Ascending aorta (tissue), 2 donors: ENCODE measurements at places on chromosomes 12 and 14. TPM values are rescaled to one million over a fixed set of nuclear protein-coding genes. Genes with fewer than 3 reads are reported as not detected.

The KRT77 gene
- not detected for total RNA-seq

DNA sequence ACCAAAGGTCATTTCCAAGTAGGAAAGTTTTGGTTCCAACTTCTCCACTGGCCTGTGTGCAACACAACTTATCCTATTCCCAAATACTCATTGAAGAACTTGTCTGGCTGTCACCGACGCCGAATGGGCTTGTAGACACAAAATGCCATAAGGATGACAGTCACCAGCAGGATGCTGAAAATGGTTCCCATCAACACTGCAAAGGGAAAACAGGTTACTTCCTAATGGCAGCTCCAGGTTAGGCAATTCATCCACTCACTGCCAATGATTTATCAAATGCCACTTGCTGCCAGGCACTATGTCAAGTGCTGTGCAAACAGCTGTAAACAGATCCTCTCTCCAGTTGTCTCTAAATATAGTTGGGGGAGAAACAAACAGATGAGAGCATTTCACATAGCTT, 6.1 kb downstream of the C12orf76 start:
- H3K27ac ChIP-seq = peak overlapping the region; percentile 41
- no peak overlapping the region for H3K4me3 ChIP-seq
- peaks cover 20% of the 10 kb centered on the region for H3K4me1 ChIP-seq
- H3K36me3 ChIP-seq = no peaks in the 10 kb centered on the region
- DNase-seq = no peak

DNA sequence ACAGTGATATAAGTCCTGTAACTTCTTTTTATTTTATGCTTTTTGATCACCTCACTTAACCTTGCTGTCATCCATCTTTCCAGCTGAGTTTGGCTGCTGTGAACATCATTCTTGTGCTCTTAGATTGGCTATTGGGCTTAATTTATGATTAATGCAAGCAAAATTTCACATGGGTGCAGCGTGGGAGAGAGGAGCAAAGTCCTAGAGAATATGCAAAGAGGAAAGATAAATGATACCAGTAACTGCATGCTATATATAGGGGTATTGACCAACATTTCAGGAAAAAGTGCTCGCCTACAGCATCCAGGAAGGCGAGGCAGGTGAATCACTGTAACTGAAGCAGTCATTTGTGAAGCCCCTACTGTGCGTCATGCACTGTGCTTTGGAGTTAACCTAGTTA, 153.1 kb downstream of the TMTC2 start:
- H3K36me3 ChIP-seq = no peaks in the 10 kb centered on the region
- no peaks in the 10 kb centered on the region for H3K4me1 ChIP-seq
- H3K27ac ChIP-seq = no peak overlapping the region
- DNase-seq = no peak
- no peaks in the 10 kb centered on the region for H3K27me3 ChIP-seq

The ARHGAP9 gene
- total RNA-seq = 21.6 TPM

The PRPF40B gene
- total RNA-seq = 9.5 TPM

The GALNT16 gene
- total RNA-seq = 38.0 TPM

The LAG3 gene
- total RNA-seq = not detected

- peaks cover 44% of the 10 kb centered on the region for H3K4me1 ChIP-seq
- H3K27me3 ChIP-seq = no peaks in the 10 kb centered on the region
- H3K27ac ChIP-seq = peak overlapping the region; percentile 98
- H3K36me3 ChIP-seq = peaks cover 11% of the 10 kb centered on the region
These were observed 428 bp downstream of the RNF41 start for GRCh38 chr12:56221232-56221756.

DNA sequence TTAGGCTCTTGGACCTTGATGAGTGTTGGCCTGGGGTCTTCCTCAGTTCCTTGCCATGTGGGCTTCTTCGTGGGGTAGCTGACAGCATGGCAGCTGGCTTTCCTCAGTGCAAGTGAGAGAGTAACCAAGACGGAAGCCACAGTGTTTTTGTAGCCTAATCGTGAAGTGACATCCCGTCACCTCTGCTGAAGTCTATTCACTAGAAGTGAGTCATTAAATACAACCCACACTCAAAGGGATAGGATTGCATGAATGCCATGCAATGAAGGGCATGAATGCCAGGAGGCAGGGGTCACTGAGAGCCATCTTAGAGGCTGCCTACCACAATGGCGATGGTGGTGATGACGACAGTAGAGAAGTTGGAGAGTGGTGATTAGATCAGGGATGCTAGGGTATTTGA, 13.5 kb upstream of the ASIC1 start:
- H3K36me3 ChIP-seq = no peaks in the 10 kb centered on the region
- DNase-seq = no peak
- no peak overlapping the region for H3K27ac ChIP-seq
- H3K4me1 ChIP-seq = no peaks in the 10 kb centered on the region
- H3K4me3 ChIP-seq = no peak overlapping the region

The FAM181A gene
- not detected for total RNA-seq

DNA sequence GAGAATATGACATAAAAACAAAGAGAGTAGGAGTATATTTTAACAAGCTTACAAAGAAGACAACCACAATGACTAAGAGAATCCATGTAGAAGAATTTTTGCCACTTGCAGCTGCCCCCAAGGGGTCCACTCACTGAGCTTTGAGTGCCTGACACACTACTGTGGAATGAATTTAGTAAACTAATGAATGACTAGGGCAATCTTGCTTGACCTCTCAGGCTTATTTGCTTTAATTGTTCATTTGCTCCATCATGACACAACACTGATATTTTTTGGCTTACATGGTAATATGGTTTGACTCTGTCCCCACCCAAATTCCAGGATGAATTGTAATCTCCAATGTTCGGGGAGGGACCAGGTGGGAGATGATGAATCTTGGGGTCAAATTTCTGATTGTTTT, 249.1 kb upstream of the FAR2 start:
- DNase-seq = no peak
- no peaks in the 10 kb centered on the region for H3K4me1 ChIP-seq
- no peaks in the 10 kb centered on the region for H3K36me3 ChIP-seq
- no peaks in the 10 kb centered on the region for H3K27me3 ChIP-seq
- no peak overlapping the region for H3K4me3 ChIP-seq

The PTGER2 gene
- 1.9 TPM for total RNA-seq

The IPO4 gene
- total RNA-seq = 140 TPM

DNA sequence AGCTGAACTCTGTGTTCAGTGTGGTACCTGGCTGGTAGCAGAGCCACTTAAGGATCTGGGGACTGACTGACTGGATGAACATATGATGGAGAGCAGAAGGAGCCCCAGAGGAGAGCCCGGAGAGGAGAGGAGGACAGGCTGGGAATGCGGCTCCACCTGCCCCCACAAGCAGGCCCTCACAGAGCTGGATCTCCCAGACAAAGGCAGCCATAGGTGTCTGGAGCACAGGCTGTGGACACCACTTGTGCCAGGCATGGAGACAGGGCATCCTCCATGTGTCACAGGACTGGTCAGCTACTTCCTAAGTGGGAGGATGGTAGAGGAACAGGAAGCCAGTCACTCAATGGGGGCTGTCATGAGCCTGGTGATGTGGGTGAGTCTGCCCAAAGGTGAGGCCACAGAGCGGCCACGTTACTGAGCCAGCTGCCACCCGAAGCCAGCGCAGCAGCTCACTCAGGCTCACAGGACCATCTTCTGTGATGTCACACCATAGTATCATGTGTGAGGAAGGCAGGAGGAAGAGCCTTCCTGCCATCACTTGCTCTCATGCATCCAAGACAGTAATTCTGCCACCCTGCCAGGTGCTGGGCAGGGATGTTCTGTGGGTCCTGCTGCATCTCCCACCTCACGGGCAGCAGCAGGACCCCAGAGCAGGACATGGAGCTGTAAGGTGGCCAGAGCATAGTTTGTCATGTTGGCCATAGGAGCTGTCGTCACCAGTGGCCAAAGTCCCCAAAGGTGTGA, 72.1 kb downstream of the PRIMA1 start:
- no peaks in the 10 kb centered on the region for H3K4me1 ChIP-seq
- no peak overlapping the region for H3K4me3 ChIP-seq
- no peak overlapping the region for H3K27ac ChIP-seq

The SLC39A2 gene
- total RNA-seq = not detected

GRCh38 chr14:22986508-22987054, 4.2 kb upstream of the AJUBA start:
- peaks cover 9% of the 10 kb centered on the region for H3K36me3 ChIP-seq
- no peak overlapping the region for H3K4me3 ChIP-seq
- peak; percentile 94 for DNase-seq
- no peak overlapping the region for H3K27ac ChIP-seq
- no peaks in the 10 kb centered on the region for H3K27me3 ChIP-seq

DNA sequence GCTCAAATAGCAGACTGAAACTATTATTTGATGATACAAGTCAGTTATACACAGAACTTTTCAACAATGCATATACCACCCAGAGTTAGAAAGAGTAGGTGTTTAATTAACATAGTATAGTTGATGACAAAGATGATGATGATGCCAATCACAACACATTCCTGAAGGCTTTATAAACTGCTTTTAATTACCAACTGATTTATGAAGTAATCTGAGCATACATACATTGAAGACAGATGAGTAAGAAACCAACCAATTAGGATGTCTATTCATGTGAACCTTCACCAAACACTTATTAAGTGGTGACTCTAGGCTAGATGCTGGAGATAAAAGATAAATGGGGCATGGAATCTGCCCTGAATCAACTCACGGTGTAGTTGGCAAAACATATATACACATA, 600.9 kb upstream of the FLRT2 start:
- H3K4me3 ChIP-seq = no peak overlapping the region
- H3K27me3 ChIP-seq = no peaks in the 10 kb centered on the region

The MUCL1 gene
- not detected for total RNA-seq

The PTPRB gene
- 49.5 TPM for total RNA-seq

DNA sequence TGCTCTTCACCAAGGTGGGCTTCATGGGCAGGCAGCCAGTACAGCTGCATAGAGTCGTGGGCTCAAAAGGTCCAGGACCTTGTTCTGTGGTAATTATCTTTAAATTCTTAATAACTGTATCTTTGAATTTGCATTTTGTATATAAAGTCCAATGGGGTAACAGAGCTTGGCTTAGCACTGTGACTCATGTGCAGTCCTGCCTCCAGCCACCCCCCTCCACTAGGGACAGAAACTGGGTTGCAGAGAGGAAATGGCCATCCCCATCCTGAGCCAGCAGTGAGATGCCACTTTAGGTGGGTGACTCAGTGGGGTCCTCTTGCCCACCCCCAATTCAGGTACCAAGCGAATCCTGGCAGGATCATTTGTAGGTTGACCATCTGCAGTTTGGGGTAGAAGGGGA, 48.1 kb downstream of the EPS8 start:
- no peaks in the 10 kb centered on the region for H3K27me3 ChIP-seq
- H3K4me3 ChIP-seq = no peak overlapping the region
- H3K4me1 ChIP-seq = peaks cover 3% of the 10 kb centered on the region
- no peak for DNase-seq

DNA sequence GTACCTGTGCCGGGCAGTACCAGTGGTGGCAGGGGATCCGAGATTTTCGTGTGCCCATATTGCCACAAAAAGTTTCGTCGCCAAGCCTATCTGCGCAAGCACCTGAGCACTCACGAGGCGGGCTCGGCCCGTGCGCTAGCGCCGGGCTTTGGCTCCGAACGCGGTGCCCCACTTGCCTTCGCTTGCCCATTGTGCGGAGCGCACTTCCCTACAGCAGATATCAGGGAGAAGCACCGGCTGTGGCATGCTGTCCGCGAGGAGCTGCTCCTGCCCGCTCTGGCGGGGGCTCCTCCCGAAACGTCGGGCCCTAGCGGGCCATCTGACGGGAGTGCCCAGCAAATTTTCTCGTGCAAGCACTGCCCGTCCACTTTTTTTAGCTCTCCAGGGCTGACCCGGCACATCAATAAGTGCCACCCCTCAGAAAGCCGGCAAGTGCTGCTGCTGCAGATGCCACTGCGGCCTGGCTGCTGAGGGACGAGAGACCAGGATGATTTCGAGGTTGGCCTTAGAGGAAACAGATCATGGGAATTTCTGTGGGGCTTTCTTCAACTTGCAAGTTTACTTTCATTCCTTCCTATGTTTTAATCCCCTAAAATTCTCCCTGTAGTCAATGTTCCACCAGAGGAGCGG, 1.6 kb downstream of the INSM2 start:
- DNase-seq = no peak
- no peak overlapping the region for H3K27ac ChIP-seq
- peak overlapping the region; percentile 64 for H3K4me3 ChIP-seq
- peaks cover 24% of the 10 kb centered on the region for H3K4me1 ChIP-seq
- H3K27me3 ChIP-seq = peaks cover 25% of the 10 kb centered on the region

- H3K36me3 ChIP-seq = no peaks in the 10 kb centered on the region
- no peak overlapping the region for H3K27ac ChIP-seq
- no peaks in the 10 kb centered on the region for H3K4me1 ChIP-seq
- no peak overlapping the region for H3K4me3 ChIP-seq
These were observed 128.6 kb upstream of the FLRT2 start for GRCh38 chr14:85401384-85401783.

GRCh38 chr12:87801860-87802720, 227.1 kb downstream of the C12orf50 start:
- DNase-seq = no peak
- no peaks in the 10 kb centered on the region for H3K36me3 ChIP-seq
- no peaks in the 10 kb centered on the region for H3K27me3 ChIP-seq

DNA sequence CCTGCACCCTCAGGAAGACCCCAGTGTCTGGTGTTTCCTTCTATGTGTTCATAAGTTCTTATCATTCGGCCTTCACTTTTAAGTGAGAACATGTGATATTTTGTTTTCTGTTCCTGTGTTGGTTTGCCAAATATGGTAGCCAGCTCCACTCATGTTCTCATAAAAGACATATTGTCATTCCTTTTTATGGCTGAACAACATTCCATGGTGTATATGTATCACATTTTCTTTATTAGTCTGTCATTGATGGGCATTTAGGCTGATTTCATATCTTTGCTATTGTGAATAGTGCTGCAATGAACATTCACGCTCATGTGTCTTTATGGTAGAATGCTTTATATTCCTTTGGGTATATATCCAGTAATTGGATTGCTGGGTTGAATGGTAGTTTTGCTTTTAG, 645.1 kb downstream of the SLC16A7 start:
- H3K4me3 ChIP-seq = no peak overlapping the region
- no peak for DNase-seq
- no peaks in the 10 kb centered on the region for H3K36me3 ChIP-seq
- H3K27me3 ChIP-seq = no peaks in the 10 kb centered on the region
- no peak overlapping the region for H3K27ac ChIP-seq
- H3K4me1 ChIP-seq = no peaks in the 10 kb centered on the region

GRCh38 chr14:67512463-67513310, 20.4 kb upstream of the PLEKHH1 start:
- H3K27ac ChIP-seq = no peak overlapping the region
- no peaks in the 10 kb centered on the region for H3K36me3 ChIP-seq

The RSRC2 gene
- 44.8 TPM for total RNA-seq

The STXBP6 gene
- total RNA-seq = 0.21 TPM

DNA sequence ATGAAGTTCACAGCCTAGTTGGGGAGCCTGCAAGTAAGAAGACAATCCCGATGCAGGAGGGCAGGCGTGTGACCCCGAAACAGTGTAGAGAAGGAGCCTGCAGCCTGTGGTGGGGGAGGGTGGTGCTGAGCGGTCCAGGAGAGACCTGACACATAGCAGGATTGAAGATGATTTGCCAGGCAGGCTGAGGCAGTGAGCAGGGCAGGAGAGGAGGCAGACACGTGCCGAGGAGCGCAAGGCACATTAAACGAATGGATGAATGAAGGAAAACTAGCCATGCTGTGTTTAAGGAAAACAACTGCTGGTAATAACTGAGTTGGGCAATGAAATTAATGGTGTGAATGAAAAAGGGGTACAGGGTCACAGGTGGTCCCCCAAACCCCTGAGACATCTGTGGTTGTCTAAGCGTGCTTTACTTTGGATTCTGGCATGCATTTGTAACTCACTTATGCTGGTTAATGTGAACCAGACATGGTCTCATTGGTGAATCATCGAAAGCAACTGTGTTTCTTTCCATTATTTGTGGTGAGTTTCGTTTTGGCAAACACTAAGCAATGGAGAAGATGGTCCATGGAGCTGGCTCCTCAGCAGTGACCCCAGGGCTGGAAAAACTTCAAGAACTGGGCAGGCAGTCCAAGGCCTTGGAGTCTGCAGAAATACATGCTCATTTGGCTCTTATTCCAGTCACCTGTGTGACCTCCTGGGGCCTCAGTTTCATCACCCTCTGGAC, 96.9 kb upstream of the EVL start:
- H3K4me1 ChIP-seq = no peaks in the 10 kb centered on the region
- H3K27me3 ChIP-seq = no peaks in the 10 kb centered on the region
- DNase-seq = no peak
